ENCODE measurements at places on chromosomes 3 and 15.

GRCh38 chr3:72591522-72592421, 256.5 kb downstream of the SHQ1 start:
- DNase-seq, result no peak

- no peak for DNase-seq
Observed at GRCh38 chr3:64508140-64508539, 179.7 kb downstream of the ADAMTS9 start.

DNA sequence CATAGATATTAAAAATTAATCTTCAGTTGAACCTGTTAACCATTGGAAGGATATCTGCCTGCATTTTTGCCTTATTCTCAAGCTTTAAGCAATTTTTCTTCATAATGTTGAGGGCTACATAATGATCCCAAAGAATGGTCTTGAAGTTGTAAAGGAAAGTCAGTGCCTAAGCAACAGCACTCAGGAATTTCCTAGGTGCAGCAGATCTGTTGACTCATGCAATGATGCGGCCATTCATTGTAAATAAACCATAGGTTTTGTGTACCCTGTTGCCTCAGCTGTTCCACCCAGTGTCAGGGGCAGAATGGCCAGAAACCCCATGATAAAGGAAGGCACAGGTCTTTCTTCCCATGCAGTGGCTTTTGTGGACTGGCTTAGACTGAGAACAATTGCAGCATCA, 78.4 kb upstream of the TRIM42 start:
- no peak for DNase-seq

DNA sequence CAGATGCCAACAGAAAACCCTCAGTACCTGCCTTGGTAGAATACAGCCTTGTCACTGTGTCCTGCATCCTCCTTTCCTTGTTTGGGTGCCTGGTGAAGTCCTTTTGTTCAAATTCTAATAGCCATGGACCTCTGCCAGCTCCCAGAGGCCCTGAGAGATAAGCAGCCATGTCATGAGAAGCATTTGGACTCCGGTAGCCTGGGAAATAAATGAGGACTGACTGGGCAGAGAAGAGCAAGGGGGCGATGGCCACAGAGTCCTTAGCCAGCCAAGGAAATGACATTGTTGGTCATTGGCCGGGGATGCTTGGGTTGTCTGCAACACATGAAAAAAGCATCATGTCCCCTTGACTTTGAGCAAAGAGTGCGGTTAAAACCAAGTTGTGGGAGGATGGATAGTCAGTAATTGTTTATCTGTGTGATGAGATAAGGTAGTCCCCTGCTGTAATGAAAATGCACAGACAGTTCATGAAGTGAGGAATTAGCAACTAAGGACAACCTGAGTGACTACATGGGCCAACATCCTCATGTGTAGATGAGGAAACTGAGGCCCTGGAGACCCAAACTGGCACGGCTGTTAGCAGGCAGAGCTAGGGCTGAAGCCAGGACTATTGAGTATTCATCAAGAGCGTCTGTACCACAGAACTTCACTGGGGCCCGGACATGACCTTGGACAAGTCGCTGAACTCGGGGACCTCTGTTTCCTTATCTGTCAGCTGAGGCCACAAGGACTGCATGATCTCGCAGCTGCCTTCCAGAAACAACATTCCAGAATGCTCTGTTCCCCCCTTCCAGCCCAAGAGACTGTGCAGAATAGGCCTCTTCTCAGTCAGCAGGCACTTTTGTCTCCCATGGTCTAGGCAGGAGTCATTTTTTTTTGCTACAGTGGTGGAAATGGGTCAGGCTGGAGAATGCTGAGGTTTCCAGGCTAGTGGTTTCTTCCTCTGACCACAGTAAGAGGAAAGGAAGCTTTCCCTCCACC, 90.5 kb upstream of the CTDSPL start:
- no peak for DNase-seq

- peak; percentile 52 for DNase-seq
Observed at GRCh38 chr3:125381743-125382142, 6.6 kb upstream of the ZNF148 start.

DNA sequence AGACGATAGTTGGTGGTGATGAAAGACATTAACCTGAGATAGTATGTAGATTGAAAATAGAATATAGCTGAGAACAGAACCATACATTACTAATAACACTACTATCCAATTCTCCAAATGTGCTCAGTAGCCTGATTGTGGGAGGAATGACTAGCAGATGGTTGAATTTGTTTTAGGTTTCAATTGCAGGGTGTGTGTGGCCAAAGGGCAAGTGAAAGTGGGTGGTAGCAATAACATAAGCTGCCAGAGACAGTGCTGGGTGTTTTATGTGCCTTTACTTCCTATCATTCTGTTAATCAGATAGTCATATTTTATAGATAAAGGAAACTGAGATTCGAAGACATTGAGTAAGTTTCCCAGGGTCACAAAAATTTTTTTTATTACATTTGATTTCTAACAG, 249.5 kb upstream of the ARL6 start:
- DNase-seq, result no peak

- peak; percentile 19 for DNase-seq
Observed at GRCh38 chr3:128867200-128868125, 12.0 kb upstream of the ACAD9 start.

DNA sequence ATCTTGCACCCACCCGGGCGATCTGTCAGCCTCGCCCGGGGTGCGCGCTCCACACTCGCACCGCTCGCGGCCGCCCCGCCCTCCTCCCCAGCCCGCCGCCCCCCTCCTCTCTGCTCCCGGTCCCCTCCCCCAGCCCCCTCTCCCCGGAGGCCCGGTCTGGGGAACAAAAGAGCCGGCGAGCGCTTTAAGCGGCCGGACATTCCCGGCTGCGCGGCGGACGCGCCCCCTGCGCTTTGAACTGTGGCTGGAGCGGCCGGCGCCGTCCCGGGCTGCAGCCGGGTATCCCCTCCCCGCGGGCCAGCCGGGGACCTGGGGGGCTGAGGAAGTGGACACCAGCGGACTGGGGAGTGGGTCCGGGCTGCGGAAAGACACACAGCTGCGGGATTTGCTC, at the start of gene IGDCC3:
Gene IGDCC3 (minus strand): TSS at position 27 of the 391 bp plus-strand sequence. CDS start 214 bp downstream, outside the sequence.
- no peak for DNase-seq

- no peak for DNase-seq
Observed at GRCh38 chr3:55343486-55344357, 143.4 kb downstream of the WNT5A start.

DNA sequence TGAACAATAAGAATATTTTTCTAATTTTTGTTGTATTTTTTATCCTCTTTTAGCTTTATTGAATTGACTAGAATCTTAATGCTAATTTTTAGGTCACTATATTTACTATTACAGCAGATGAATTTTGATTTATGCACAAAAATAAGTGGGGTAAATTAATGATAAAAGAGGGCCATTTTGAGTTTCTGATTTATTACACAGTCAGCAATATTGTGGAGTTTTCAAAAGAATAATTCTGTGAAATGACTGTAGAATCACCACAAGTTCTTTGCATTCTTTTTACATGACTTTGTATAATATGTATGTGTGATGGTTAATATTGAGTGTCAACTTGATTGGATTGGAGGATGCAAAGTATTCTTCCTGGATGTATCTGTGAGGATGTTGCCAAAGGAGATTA, 812.4 kb upstream of the DPPA4 start:
- DNase-seq, result no peak

DNA sequence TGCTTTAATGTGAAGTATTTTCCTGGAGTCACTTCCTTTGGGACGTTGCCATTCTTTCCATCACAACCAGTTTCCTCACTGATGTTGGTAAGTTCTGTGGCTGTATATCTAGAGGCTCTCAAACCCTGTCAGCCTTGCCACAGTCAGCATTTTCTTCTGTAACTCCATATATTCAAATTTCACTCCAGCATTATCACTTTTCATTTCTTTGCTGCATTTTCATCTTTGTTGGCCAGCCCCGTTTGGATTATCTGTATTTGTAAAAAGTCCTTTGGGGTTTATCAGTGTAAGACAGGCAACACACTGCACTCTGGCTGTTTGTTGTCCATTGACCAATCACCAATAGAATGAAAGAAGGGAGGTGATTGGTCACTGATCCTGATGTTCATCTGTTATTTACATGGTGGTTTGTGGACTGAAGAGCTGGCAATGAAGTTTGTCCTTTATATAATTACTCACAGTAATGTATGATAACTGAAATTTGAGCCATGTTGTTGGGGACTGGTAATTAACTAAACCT, 20.3 kb downstream of the GMPS start:
- no peak for DNase-seq

DNA sequence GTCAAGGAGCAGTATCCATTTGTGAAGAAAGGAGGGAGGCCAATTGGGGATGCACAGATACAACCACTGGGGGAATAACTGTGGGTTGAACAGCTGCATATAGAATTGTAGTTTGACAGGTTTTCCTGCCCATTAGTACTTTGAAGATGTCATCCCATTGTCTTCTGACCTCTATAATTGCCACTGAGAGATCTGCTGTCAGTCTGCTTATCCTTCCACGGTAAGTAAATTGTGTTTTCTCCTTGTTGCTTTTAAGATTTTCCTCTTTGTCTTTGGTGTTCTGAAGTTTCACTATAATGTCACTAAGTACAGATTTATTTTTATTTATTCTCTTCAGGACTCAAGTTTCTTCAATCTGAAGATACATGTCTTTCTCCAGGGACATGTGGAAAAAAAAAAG, 56.6 kb downstream of the MOBP start:
- DNase-seq, result no peak

GRCh38 chr15:26712335-26712734, 60.5 kb downstream of the GABRB3 start:
- no peak for DNase-seq

- no peak for DNase-seq
Observed at GRCh38 chr3:148883163-148883562, 18.1 kb downstream of the CPA3 start.

DNA sequence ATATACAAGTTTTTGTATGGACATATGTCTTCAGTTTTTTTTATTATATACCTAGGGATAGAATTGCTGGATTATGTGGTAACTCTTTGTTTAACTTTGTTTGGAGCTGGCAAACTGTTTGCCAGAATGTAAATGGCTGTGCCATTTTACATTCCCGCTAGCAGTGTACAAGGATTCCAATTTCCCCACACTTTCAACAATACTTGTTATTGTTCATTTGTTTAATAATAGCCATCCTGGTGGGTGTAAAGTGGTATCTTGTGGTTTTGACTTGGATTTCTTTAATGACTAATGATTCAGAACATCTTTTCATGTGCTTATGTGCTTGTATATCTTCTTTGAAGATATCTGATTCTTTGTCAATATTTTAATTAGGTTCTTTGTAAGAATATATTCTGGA, 64.4 kb downstream of the ZNF609 start:
- DNase-seq, result no peak

DNA sequence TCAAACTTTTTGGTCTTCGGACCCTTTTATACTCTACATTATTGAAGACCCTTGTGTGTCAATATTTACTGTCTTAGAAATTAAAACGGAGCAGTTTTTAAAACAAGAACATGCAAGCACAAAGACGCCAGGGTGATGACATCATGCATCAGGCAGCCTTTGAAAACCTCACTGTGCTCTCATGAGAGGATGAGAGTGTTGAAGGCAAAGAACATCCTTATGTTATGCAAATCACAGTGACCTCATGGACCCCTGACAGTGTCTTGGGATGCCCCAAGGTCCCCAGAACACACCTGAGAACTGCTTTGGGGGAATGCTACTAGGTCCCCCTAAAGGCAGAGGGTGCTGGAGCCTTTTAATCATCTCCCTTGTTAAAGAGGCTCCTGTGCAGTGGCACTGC, 51.6 kb downstream of the CHDH start:
- no peak for DNase-seq

DNA sequence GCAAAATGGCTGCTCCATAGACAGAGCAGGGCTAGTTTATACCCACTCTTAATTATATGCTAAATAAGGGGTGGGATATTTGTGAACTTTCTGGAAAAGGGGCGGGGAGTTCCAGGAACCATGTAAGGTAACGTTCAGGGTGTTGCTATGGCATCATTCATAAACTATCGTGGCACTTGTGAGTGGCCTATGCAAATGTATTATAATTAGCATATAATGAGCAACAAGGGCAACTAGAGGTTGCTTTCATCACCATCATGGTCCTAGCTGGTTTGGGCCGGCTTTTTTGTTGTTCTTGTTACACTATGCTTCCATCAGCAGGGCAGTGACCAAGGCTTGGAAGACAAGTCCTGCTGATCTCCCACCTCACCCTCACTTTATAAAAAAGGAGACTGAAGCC, 43.2 kb upstream of the FGD5 start:
- DNase-seq, result no peak

- DNase-seq, result peak; percentile 70
Observed at GRCh38 chr3:111621535-111621934, 26.4 kb upstream of the ZBED2 start.

DNA sequence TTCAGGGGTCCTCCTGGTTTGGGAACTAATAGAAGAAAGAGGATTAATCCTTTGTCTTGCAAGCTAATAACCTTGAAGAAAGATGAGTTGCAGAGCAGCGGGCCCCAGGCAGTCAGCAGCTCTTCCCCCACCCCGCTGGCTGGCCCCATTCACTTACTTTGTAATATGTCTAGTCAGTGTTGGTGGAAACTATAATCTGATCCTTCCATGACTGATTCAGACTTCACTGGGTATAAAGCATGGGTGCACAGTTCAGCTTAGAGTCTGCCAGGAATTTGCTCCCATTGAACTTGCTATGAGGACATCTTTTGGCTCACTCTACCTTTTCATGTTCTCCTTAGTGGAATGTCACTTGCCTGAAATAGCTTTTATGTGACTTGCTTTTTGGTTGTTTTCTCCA, 117.7 kb downstream of the CCNL1 start:
- no peak for DNase-seq

DNA sequence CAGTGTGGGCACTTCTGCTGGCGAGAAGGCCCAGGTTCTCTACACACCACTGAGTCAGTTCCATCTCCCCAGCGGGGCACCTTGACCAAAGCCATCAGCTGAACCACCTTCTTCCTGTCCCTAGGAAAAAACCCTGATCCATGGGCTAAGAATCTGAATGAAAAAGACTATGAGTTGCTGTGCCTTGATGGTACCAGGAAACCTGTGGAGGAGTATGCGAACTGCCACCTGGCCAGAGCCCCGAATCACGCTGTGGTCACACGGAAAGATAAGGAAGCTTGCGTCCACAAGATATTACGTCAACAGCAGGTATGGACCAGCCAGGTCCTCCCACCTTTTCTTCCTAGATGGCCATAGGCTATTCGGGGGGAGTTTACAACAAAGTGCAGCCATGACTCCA, 29.1 kb downstream of the TF start:
- DNase-seq, result no peak

DNA sequence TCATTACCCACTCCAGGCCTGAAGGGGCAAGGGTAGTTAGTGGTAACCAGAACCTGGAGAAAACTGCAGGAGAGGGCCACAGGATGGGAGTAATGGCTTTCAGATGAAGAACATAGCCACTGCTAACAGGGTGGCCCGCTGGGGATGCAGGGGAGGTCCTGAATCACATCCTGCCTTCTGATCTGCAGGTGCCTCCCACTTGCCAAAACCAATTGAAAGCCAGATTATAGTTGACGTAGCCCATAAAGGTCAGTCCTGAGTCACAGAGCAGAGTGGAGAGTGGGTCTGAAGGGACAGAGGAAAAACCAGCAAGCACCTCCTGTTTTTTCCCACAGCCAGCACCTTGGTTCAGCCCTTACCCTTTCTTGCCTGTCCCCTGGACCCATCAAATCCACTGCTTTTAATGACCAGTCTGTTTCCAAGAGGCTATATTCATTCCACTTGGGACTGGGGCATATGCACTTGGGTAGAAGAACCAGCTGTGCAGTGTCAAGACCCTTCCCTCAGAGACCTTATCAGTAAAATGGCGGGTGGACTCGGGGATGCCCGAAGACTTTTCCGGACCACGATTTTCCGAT, 646 bp upstream of the SLC35G2 start:
- DNase-seq, result peak; percentile 75

Measured in activated CD4-positive, alpha-beta memory T cell treated with anti-CD3 and anti-CD28 coated beads for 36 hours (primary cell).